Adrenal gland (tissue), 19 donors: ENCODE measurements at places on chromosomes 3 and 15.

DNA sequence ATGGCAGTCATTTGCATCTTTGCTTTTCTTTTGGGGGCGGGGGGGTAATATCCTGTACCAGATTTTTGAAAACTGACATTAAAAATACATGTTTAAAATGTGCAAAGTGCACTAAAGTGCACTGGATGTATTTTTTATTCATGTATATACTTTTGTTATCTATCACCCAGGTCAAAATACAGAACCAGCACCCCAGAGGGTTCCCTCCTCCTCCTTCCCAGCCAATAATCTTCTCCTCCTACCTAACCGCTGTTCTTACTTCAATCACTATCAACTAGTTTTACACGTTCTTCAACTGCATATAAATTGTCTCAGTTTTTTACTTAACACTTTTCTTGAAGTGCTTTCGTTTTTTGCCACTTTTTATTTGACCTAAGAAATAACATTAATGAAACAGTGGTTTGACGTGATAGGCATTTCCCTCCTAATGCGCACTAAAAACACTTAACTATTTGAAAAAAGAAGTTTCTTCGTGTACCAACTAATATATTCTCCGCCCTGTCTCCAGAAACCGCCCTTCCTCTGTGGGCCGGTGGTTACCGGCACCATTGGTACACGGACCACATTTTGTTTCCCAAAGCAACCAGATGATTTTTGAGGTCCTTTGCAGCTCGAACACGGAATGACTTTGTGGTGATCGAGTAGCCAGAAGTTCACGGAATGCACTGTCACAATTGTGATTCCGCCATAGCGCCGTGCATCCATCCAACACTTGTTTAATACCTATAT, 836 bp upstream of the AKAP13 start:
- H3K27ac ChIP-seq = no peak overlapping the region
- no peak for DNase-seq
- H3K27me3 ChIP-seq = no peaks in the 10 kb centered on the region
- no peak overlapping the region for H3K4me3 ChIP-seq
- no peaks in the 10 kb centered on the region for H3K36me3 ChIP-seq

DNA sequence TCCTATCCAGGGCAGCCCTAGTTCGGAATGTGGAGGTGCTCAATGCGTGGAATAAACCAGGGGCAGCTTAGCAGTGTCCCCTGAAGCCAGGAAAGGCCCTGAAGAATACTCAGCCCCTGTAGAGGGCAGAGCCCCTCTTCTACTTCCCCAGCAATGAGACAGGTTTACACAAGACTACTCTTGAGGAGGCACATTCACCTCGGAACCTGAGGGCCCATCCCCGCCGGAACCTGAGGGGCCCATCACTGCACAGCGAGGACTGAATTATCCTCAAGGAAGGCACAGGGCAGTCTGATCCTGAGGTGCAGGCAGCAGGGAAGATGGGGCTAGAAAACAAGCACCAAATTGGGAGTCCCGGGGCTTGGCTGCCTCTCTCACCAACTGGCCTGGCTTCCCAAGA, 22.2 kb downstream of the CCDC13 start:
- no peaks in the 10 kb centered on the region for H3K4me1 ChIP-seq
- no peak overlapping the region for H3K4me3 ChIP-seq
- H3K27me3 ChIP-seq = no peaks in the 10 kb centered on the region
- no peaks in the 10 kb centered on the region for H3K36me3 ChIP-seq
- no peak overlapping the region for H3K27ac ChIP-seq

- no peak overlapping the region for H3K4me3 ChIP-seq
- H3K27me3 ChIP-seq = no peaks in the 10 kb centered on the region
- H3K27ac ChIP-seq = peak overlapping the region; percentile 39
- no peaks in the 10 kb centered on the region for H3K36me3 ChIP-seq
- peaks cover 7% of the 10 kb centered on the region for H3K4me1 ChIP-seq
Observed at GRCh38 chr3:131544557-131544956, 41.8 kb upstream of the MRPL3 start.

DNA sequence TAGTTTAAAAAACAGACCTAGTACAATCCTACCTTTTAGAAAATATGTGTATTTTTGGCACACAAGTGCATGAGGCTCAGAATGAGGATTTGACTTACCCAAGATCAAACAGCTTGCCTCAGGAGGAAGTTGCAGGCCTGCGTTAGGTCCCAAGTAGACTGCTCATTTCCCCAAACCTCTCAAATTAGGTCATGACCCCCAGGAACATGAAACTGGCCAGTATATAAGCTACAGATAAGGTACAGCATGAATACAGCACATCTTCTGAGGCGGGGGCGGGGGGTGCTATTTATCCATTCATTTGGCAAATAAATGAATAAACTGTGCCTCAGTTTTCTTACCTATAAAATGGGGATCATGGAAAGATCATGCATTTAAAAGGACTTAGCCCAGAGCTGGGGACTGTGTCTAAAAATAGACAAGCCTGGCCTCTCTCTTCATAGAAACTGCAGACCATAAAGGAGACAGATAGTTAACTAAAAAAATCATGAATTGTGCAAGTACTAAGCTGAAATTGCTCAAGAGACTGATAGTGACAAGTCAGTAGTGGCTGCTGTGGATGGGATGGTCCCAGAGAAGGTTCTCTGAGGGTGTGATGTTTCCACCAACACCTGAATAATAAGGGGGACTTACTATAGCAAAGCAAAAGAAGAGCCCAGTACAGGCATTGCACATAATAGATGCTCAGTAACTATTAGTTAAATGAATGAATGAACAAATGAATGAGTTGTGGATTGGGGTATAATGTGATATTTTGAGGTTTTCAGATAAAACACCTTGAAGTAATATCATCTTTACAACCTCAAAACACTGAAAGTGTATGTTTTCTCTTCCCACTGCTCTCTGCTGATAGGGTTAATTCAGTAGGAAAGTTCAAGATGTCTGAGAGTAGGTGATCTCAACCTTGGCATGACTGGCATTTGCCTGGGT, 258.5 kb upstream of the PROK2 start:
- DNase-seq = no peak
- no peak overlapping the region for H3K4me3 ChIP-seq
- no peak overlapping the region for H3K27ac ChIP-seq
- no peaks in the 10 kb centered on the region for H3K27me3 ChIP-seq
- H3K4me1 ChIP-seq = no peaks in the 10 kb centered on the region
- no peaks in the 10 kb centered on the region for H3K36me3 ChIP-seq

- no peak for DNase-seq
- no peaks in the 10 kb centered on the region for H3K36me3 ChIP-seq
- H3K27ac ChIP-seq = no peak overlapping the region
- H3K27me3 ChIP-seq = no peaks in the 10 kb centered on the region
Observed at GRCh38 chr3:38043486-38043885, 4.5 kb downstream of the DLEC1 start.

DNA sequence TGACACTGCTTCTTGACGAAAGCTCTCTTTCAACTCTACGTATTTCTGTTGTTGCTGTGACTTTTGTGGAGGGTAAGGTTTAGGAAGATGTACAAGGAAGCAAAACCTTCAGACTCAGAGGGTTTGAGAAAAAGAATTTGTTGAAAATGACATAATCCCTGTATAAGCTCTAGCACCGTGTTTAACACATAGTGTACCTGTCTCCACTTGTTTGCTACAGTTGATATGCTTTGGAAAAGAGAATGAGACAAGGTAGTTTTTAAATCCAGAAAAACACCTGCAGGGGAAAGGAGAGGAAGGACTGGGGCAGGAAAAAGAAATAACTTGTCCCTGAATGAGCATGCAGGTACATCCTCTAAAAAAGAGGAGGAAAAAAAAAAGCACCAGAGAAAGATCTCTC, 29.6 kb upstream of the CP start:
- H3K36me3 ChIP-seq = no peaks in the 10 kb centered on the region
- no peaks in the 10 kb centered on the region for H3K27me3 ChIP-seq
- peaks cover 12% of the 10 kb centered on the region for H3K4me1 ChIP-seq
- no peak overlapping the region for H3K27ac ChIP-seq
- no peak for DNase-seq

GRCh38 chr3:100260685-100261484, at the start of gene TBC1D23:
Gene TBC1D23 (plus strand): TSS chr3:100260992. CDS start chr3:100261019, 27 bp downstream.
- H3K4me3 ChIP-seq = peak within 1 kb of the TSS; percentile 93
- H3K27ac ChIP-seq = peak within 1 kb of the TSS; percentile 97
- DNase-seq = peak; percentile 99
- H3K4me1 ChIP-seq = peaks cover 31% of the 10 kb centered on the region
- no peaks in the 10 kb centered on the region for H3K36me3 ChIP-seq
- H3K27me3 ChIP-seq = no peaks in the 10 kb centered on the region
